Frontal cortex (tissue), 4 donors: ENCODE measurements at places on chromosomes 1 and 21. TPM values are rescaled to one million over a fixed set of nuclear protein-coding genes. Genes with fewer than 3 reads are reported as not detected.

- DNase-seq: no peak
Observed at GRCh38 chr1:218518216-218518740, 173.1 kb downstream of the TGFB2 start.

DNA sequence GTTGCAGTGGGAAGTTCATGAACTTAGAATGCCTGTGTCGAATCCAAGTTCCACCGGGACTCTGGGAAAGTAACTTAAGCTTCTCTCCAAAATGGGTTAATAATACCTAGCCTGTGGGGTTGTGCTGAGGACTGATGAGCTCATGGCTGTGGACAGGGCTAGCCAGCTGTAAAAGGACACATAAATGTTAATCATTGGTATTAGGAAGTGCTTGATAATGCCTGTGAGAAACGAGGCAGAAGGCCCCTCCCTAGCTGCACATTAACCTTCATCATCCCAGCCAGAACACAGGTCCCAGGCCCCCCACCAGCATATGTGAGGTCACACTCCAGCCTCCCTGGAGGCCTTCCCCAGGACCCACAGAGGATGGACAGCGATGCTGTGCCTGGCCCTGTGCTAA, 789 bp upstream of the GJB4 start:
- no peak for DNase-seq

DNA sequence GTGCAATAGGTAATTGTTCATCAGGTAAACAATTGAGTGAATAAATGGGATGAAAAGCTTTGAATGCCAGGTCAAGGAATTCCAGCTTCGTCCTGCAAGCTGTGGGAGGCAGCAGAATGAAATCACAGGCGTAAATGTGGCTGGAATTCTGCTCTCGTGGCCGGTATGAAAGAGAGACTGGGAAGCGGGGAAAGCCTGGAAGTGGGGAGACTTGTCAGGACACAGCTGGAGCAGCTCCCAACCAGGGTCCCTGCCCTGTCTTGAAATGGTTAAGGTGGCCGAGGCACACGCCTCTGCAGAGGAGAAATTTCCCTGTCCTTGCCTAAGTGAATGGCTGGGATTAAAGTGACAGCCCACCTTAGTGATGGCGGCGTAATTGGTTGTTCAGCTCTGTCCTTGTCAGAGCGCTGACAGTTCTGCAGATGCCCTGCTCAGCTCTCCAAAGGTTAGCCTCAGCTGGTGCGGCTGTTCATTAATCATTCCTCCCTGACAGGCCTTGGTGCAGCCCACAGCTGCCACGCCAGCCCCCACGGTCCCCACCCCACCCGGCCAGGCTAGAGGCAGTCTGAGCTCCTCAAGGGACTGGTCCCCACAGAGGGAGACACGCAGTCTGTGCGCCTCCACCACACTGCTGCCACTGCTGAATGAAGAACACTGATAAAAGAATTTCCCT, 398.3 kb upstream of the POU3F1 start:
- DNase-seq: no peak

DNA sequence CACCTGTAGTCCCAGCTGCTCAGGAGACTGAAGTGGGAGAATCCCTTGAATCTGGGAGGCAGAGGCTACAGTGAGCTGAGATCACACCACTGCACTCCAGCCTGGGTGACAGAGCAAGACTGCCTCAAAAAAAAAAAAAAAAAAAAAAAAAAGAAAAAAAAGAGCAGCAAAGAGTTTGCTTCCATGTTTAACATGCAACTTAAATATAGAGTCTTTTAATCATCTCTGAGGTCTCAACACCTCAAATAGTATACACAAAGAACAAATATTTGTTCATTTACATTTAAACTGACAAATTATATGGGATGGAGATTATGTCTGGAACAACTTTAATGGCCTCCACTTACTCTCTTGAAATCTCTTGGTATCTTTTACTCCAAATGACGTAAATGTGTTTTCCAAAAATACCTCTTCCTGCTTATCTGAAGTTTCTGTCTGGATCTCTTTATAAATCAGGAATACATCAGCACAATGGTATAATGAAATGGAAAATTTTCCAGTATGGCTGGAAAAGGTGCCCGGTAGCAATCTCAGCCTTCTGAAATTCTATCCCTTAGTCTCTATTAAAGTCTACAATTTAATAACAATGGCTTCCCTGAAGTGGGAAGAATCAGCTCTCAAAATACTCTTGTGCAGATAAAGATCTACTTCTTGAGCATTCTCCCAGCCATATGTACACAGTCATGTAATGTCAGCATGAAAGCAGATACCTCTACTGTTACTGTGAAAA, 258.5 kb downstream of the OMA1 start:
- DNase-seq: no peak

DNA sequence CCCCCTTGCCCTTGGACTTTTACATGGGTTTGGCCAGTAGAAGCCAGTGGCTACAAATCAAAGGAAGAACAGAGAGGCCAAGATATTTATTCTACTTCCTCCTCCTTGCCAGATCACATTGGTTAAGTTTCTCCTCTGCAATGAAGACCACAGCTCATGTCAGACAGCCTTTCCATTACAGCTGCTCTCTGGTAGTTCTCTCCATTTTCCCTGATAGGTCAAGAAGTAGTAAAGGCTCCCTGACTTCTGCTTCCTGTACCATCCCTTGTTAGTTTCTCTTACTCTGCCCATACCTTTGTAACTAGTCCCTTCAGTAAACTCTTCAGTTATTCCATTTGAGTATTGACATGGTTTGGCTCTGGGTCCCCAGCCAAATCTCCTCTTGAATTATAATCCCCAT, 27.8 kb downstream of the NME7 start:
- no peak for DNase-seq

- no peak for DNase-seq
Observed at GRCh38 chr1:195899762-195900352, 708.4 kb downstream of the KCNT2 start.

NBPF10 gene
- total RNA-seq: 0.41 TPM

RIIAD1 gene
- 9.8 TPM for total RNA-seq

BSND gene
- not detected for total RNA-seq

SERINC2 gene
- 0.41 TPM for total RNA-seq

TMPRSS2 gene
- not detected for total RNA-seq

GPX7 gene
- total RNA-seq: 29.3 TPM

GRCh38 chr1:91774520-91775203, 111.3 kb downstream of the TGFBR3 start:
- no peak for DNase-seq

DNA sequence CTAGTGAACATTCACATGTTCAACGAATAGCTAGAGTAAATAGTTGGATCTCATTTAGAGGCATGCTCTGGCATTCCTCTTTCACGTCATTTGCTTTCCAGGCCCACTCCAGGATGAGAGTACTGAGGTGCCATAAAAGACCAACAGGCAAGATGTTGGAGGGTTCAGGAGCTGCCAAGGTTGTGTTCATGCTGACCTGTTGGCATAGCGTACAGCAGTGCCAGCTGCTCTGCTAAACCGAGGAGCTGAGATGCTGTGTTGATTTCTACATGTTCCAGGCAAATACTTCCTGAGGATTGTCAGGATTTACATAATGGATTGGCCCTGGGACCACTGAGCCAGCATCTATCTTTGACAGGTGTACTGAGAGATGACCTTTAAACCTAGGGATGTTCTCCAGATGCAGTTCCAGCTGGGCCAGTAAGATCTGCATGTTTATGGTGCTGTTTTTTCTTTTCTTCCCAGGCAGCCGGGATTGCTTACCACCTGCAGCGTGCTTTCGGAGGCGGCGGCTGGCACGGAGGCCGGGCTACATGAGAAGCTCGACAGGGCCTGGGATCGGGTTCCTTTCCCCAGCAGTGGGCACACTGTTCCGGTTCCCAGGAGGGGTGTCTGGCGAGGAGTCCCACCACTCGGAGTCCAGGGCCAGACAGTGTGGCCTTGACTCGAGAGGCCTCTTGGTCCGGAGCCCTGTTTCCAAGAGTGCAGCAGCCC, 66.9 kb downstream of the DISC1 start:
- DNase-seq: no peak

DNA sequence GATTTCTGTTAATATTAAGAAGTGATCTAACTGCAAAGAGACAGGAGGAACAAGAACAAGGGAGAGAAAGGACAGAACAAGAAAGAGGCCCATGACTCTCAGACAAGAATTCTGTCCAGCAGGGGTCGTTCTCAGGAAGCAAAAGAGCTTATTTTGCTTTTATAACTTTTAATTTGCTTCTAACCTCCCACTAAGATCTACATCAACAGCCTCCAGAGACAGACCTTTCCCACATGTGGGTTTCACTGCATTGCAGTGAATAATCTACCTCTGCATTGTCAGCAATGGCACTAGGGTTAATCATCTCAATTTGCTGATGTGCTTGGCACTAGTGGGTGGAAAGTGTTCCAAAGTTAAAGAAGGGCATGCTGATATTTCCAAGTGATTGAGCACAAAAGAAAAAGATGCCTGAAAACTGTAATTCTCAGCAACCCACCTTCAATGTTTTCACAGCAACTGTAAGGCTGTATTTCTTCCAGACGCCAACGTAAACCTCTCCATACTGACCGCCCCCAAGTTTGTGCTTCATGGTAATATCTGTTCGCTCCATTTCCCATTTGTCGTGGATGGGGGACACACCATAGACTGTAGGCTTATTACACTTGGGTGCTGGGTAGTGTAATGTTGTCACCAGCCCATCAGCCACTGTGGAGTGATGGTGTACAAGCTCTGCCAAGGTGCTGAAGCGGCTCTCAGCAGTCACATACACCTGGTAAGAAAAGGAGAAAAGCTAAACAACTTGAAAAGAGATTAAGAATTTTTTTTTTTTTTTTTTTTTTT, 39.5 kb downstream of the TOR3A start:
- peak; percentile 37 for DNase-seq

DNA sequence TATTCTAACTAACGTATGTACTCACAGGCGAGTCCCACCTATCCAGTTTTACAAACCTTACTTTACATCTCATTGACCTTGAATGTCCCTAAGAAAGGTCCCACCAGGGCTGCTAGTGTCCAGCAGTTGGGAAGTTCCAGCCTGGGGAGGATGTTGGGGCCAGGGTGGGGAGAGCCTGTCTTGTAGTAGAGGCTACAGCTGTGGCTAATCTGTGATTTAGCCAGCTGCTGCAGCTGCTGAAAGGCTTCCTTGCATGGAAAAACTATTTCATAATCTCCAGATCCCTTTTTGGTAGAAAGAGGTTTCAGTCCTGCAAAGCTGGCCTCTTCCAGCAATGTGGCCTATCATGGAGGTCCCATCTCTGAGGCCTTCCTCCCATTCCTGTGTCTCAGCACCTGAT, 23.1 kb downstream of the TNN start:
- no peak for DNase-seq

DNA sequence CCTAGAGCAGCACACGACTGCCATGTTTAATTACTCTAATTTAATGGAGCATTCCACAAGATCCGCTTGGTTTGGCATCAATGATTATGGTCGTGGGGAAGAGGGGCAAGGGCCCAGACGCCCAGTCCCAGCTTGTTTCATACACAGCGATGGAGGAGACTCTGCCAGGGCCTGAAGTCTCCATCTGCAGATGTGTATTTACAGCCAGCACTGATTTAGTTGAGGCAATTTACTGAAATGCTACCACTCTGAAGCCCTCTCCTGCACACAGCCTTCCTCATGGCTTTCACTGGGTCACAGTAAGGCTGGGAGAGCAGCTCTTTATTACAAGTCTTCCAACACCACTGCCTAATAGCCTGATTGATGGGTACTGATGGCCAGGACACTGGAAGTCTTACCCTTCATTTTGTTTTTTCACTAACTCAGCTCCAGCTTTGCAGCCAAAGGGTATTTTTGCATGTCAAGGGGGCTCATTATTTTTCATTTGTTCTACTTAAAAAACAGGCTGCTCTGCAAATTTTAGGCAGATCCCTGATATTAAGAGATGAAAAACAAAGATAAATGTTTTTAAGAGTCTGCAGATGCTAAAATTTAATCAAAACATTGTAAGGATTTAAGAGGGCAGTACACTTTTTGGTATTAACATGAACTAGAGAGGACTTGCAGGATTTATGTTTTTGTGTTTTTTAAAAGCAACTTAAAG, 236.3 kb downstream of the SIPA1L2 start:
- no peak for DNase-seq

DNA sequence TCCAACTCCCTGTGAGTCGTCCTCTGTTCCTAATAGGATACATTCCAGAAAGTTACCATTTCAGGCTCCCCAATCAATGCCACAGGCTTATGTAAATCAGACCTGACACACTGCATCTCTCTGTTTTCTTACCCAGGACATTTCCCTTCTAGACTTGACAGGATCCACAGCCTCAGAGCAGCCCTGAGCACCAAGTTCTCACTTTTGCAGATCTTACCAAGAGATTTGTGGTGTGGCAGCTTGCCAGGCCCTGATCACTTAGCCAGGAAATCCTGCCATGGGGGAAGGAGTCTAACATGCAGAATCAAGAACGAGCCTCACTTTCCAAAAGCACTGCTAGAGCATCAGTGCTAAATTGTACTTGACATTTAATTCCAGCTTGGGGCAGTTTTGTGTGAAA, 202.9 kb downstream of the TBX15 start:
- DNase-seq: no peak

DNA sequence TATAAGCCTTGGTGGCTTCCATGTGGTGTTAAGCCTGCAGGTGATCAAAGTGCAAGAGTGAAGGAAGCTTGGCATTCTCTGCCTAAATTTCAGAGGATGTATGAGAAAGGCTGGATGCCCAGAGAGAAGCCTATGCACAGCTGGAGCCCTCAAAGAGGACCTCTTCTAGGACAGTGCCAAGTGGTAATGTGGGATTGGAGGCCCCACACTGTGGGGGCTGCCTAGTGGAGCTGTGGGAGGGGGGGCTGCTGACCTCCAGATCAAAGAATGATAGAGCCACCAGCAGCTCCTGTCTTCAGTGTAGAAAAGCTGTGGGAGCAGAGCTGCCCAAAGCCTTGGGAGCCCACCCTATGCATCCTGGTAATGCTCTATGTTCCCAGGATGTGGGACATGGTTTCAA, 1512.7 kb upstream of the TPTE start:
- no peak for DNase-seq

C1orf226 gene
- total RNA-seq: 0.82 TPM

KIAA1614 gene
- total RNA-seq: 5.7 TPM

DNA sequence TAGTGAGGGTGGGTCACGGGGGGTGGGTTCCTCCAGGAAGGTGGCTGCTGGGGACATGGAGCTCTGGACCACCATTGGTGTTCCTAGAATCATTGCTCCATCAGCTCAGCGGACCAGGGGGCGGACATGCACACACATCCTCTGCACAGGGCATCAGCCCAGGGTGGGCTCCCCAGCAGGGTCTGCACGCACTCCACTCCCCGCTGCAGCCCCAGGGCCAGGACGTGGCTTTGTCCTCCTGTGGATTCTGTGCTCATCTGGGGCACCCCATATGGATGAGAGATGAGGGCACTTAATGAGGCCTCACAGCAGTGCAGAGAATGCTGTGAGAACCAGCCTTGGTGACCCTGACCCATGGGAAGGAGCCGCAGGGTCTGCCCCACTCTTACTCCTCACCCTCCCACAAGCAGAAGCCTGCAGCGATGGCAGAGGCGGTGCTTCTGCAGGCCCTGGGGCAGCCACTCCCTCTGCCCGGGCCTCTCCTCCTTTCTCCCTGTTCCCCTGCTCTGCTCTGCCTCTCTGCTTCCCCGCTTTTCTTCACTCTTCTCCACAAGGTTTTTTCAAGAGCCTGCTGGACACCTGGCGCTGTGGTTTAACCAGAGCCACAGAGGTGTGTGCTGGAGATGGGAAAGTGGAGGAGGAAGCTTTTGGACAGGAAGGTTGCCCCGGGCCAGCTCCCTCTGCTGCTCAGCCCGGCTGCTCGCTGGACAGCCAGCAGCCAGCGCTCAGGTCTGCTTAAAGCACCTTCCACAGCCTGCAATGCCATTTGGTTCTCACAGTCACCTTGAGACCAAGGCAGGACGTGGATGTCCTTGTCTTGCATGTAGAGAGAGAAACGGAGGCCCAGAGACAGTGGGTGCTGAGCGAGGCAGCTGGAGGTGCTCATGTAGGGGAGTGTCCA, 26.3 kb upstream of the PCBP3 start:
- DNase-seq: no peak

GRCh38 chr1:27622828-27623227, 12.2 kb downstream of the FGR start:
- DNase-seq: no peak
